Endothelial cell of umbilical vein (primary cell): ENCODE measurements at places on chromosomes 2 and 18.
A peak's percentile ranks its signal among the peaks of the same experiment; 100 is the strongest.

- H3K36me3 ChIP-seq, result no peaks in the 10 kb centered on the region
- no peak overlapping the region for H3K27ac ChIP-seq
- H3K27me3 ChIP-seq, result no peaks in the 10 kb centered on the region
- no peak for DNase-seq
- no peak overlapping the region for H3K4me3 ChIP-seq
Measured at GRCh38 chr18:1825296-1825695, 746.0 kb downstream of the METTL4 start.

- no peak overlapping the region for H3K4me3 ChIP-seq
- H3K36me3 ChIP-seq, result no peaks in the 10 kb centered on the region
- no peak for DNase-seq
- H3K27me3 ChIP-seq, result no peaks in the 10 kb centered on the region
- H3K4me1 ChIP-seq, result peaks cover 3% of the 10 kb centered on the region
- H3K27ac ChIP-seq, result no peak overlapping the region
Measured at GRCh38 chr2:196409376-196409775, 230.1 kb upstream of the CCDC150 start.

DNA sequence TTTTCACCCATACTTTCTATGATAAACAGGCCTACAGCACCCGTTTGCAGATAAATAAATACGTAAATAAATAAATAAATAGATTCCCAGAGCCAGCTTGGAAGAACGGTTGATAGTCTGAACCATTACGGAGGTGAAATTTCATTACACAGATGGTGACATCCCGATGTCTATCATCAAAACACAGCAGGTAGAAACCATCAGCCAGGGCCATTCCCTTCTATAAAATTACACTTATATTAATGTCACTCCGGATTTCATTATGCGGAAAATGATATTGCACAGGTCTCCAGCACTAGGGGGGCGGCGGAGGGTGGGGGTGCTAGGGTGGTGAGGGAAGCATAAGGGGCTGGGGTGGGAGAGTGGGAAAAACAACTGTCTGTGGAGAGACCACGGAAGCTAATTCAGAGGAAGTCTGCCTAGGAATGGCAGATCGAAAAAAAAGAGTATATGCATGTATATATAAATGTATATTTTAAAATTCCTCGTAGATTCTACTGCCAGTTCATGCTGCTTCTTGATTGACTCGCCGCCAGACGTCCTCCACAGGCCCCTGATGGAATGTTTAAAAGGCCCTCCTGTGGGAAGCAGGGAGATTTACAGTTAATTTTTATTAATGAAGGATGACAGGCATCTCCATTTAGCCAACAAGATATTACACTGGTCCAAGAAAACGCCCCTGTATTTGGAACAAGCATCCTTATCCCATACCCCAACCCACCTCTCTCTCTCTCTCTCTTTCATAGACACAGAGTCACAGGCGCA, 1906.0 kb upstream of the PIK3C3 start:
- no peaks in the 10 kb centered on the region for H3K4me1 ChIP-seq
- no peaks in the 10 kb centered on the region for H3K27me3 ChIP-seq
- H3K36me3 ChIP-seq, result no peaks in the 10 kb centered on the region
- DNase-seq, result no peak
- H3K4me3 ChIP-seq, result no peak overlapping the region
- H3K27ac ChIP-seq, result no peak overlapping the region

GRCh38 chr2:200472853-200473464, 36.9 kb downstream of the KCTD18 start:
- H3K4me1 ChIP-seq, result no peaks in the 10 kb centered on the region
- no peak overlapping the region for H3K4me3 ChIP-seq
- H3K27ac ChIP-seq, result no peak overlapping the region
- H3K36me3 ChIP-seq, result peaks cover 10% of the 10 kb centered on the region
- no peaks in the 10 kb centered on the region for H3K27me3 ChIP-seq
- DNase-seq, result no peak

- no peaks in the 10 kb centered on the region for H3K27me3 ChIP-seq
- DNase-seq, result peak; percentile 48
- no peak overlapping the region for H3K27ac ChIP-seq
- H3K36me3 ChIP-seq, result no peaks in the 10 kb centered on the region
Measured at GRCh38 chr2:45315861-45316260, 295.2 kb downstream of the SRBD1 start.

DNA sequence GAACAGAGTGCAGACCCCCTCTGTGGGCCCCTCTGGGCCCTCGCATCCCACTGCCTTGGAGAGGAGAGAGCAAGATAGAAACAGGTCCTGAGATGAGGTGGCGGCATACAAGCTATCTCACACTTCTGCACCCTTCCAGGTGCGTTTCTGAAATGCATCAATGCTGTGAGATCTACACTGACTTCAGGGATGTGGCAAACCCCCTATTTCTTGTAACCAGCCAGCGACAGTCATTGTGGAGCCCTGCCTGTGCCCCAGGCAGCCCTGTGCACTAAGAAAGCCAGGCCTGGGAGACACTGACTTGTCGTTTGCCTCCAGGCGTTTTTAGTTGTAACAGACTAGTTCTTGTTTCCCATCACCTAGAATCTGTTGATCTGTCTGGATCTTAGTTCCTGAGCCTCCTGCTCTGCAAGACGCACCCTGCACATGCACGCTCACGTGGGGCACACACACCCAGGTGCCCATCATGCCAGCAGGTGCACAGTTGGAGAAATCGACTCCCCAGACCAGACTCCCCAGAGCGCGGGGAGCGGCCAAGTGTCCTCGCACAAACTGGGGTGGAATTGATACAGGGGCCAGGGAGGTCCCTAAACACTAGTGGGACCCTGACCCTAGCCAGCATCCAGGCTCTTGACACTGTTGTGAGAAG, 238.0 kb downstream of the FAM210A start:
- H3K4me1 ChIP-seq, result no peaks in the 10 kb centered on the region
- DNase-seq, result no peak
- no peaks in the 10 kb centered on the region for H3K27me3 ChIP-seq
- H3K36me3 ChIP-seq, result no peaks in the 10 kb centered on the region

DNA sequence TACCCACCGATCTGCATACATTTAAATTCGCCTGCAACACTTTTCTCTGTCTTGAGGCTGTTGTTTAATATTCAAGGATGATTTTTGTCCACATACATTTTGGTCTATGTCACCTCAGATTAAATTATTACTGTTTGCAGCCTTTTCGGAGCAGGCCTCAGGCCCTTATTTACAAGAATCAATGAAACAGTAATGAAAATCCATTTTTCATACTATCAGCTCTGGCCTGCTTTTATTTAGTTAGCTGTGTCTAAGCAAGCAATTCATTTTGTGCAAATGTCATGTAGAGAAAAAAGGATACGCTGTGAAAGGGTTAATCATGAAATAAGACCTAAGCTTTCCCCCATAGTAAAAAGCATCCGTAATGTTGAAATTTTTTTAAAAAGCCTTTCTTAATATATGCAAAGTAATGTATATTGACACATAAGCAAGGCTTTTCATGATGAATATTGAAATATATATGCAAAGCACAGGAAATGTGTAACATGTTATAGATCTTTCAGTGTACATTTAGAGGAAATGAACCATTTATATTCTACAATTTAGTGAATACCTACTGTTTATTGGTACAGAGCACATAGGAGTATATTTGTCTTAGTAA, 1135.3 kb upstream of the ZEB2 start:
- no peak overlapping the region for H3K27ac ChIP-seq
- H3K4me3 ChIP-seq, result no peak overlapping the region
- no peak for DNase-seq
- H3K36me3 ChIP-seq, result no peaks in the 10 kb centered on the region

GRCh38 chr2:16247326-16248122, 307.2 kb downstream of the MYCN start:
- DNase-seq, result no peak
- H3K27ac ChIP-seq, result no peak overlapping the region
- no peak overlapping the region for H3K4me3 ChIP-seq
- no peaks in the 10 kb centered on the region for H3K27me3 ChIP-seq
- no peaks in the 10 kb centered on the region for H3K36me3 ChIP-seq

DNA sequence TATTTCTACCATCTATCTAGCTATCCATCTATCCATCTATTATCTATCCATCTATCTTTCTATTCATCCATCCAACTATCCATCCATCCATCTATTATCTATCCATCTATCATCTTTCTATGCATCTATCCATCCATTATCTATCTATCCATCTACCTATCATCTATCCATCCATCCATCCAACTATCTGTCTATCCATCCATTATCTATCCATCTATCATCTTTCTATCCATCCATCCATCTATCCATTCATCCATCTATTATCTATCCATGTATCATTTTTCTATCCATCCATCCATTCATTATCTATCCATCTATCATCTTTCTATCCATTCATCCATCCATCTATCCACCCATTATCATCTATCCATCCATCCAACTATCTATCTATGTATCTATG, 24.6 kb upstream of the ZNF407 start:
- no peak for DNase-seq
- no peaks in the 10 kb centered on the region for H3K27me3 ChIP-seq
- H3K27ac ChIP-seq, result no peak overlapping the region
- no peak overlapping the region for H3K4me3 ChIP-seq
- H3K4me1 ChIP-seq, result no peaks in the 10 kb centered on the region
- no peaks in the 10 kb centered on the region for H3K36me3 ChIP-seq

DNA sequence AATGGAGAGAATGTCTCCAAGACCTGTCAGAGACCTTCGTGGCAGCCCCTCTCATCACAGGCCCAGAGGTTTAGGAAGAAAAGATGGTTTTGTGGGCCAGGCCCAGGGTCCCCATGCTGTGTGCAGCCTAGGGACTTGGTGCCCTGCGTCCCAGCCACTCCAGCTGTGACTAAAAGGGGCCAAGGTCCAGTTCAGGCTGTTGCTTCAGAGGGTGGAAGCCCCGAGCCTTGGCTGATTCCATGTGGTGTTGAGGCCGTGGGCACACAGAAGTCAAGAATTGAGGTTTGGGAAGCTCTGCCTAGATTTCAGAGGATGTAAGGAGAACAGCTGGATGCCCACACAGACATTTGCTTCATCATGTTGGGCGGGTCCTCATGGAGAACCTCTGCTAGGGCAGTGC, 45.1 kb upstream of the ACTR2 start:
- H3K4me3 ChIP-seq, result no peak overlapping the region
- no peaks in the 10 kb centered on the region for H3K36me3 ChIP-seq
- H3K4me1 ChIP-seq, result peaks cover 13% of the 10 kb centered on the region
- H3K27me3 ChIP-seq, result peaks cover 9% of the 10 kb centered on the region
- H3K27ac ChIP-seq, result no peak overlapping the region
